ENCODE measurements at places on chromosomes 6 and 20.

GRCh38 chr20:40750541-40751035 lies 61.6 kb upstream of the MAFB start:
- DNase-seq = no peak

DNA sequence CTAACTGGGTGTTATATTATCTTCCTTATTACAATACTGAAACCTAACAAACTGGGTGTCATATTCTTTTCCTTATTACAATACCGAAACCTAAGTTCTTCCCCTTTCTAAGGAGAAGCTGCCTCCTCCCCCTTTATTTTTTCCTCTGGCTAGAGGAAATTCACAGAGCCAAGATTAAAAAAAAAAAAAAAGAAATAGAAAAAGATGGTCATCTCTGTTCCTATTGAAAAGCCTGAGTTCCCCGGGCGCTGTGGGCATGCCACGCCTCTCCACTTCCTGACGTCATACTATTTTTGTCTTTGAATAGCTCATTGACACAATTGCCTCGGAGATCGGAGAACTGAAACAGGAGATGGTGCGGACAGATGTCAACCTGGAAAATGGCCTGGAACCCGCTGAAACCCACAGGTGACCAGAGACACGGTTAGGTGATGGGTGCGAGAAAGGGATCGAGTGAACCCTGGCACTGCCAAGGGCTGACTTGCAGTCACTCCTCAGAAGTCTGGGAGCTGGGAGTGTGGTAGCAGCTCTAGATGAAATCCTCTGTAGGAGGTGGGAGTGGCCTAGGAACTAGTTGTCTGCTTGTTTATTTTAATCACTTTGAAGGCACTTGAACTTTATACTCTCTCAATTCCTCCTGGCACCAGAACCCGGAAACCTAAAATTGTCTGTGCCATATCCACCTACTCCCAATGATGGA lies 82.2 kb upstream of the NAA20 start:
- DNase-seq = peak; percentile 24

DNA sequence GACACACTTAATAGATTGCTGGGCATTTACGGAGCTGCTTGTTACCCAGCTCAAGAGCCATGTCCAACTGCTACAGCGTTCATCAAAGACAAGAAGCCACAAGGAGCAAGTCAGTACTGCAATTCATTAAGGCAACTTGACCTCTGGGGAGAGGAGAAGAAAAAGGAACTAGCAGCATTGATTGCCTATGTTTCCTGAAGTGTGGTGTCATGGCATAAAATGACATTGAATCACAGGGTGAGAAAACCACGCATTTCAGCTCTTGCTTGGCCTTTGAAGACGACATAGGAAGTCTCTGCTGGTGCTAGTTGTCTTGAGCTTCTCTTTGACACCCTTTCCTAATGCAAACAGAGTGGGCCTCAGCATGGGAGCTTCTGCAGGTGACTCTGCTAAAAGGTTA lies 139.1 kb downstream of the CDH26 start:
- peak; percentile 44 for DNase-seq

DNA sequence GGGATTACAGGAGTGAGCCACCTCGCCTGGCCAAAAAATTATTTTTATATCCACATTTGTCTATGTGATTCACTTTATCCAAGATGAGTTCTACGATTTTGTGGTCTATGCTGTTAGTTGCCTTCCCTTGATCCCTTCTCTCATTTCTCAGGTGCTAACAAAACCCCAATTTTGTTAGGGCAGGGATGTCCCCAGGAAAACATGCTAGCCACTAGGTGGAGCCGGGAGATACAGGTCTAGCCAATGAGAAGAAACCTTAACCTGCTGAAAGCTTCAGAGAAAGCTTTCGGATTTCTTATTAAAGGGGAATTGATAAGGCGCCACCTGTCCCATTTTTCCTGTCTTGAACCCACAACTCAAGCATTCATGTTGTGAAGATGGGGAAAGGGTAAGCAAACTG lies 167.4 kb upstream of the OLIG3 start:
- no peak for DNase-seq

DNA sequence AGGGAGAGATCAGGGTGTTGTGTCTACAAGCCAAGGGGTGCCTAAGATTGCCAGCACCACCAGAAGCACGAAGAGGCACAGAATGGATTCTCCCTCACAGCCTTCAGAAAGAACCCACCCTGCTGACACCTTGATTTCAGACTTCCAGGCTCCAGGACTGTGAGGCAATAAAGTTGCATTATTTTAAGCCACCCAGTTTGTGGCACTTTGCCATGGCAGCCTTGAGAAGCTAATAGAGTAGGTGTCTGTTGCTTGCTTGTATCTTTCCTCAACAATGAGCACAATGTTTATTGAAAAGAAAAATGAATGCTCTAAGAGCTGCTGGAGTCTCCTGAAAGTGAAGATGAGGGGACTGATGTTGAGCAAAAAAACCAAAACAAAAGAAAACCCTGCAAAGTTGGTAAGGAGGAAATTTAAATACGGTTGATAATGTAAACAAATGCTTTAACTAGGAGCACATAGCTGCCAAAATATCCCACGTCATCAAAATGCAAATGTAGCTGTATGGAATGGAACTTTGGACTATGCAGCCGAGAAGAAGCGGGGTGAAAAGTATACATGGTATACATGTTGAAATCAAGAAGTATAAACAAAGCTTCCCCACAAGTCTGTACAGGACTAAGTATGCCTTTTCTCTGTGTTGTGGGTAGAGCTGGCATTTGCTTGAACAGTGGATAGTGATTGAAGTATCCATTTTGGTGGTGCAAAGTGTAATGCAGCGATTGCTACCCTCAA lies 8.0 kb downstream of the IL20RA start:
- no peak for DNase-seq

DNA sequence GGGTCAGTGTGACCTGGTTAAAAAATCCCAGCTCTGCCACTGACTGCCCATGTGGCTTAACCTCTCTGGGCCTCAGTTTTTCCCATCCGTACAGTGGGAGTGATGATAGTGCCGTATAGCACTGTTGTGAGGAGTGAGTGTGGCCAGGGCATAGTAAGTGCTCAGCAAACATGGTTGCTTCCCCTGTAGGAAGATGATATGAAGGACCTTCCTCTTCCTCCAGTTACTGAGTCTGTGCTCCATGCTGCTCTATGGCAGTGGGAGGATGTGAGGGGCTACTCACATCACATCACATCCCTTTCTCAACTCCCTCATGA lies 13.1 kb downstream of the C6orf132 start:
- no peak for DNase-seq

DNA sequence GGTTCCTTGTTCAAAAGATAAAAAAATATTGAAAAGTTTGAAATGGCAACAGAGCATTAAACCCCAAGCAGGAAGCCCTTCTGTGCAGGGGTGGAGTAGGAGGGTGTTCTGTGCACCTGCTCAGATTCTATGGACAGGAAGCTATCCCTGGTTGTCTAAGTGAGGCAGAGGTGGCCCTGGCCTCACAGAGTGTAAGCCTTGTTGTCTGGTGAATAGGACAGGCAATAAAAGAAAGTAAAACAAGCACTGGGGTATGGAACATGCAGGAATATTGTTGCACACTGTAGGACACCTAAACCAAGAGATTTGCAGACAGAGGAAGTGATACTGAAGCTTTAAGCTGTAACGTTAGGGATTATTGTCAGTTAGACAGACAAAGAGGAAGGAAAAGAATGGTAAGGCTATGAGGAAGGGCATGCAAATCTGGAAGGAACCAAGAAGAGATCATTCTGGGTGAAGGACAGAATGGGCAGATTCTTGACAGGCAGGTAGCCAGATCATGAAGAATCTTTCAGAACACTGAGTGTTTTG lies 66.8 kb downstream of the TBC1D7 start:
- DNase-seq = peak; percentile 52

DNA sequence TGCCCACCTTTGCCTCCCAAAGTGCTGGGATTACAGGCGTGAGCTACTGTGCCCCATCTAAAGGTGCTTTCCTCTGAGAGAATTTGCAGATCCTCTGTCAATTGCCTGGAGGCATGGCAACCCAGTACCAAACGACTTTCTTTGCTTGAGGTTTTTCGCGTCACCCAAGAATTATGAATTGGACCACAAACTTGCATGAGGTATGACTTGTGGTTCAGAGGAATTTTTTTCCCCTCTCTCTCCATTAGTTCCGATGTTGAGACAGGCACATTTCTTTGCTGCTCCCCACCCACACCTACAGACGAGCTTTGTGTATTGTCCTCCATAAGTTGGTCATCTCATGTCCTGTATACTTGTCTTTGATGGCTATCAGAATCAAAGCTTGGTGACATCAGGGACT lies 11.8 kb upstream of the SCAF8 start:
- no peak for DNase-seq

- no peak for DNase-seq
Measured at GRCh38 chr6:53476964-53477363, 67.9 kb downstream of the GCLC start.

- no peak for DNase-seq
Measured at GRCh38 chr20:38228436-38228835, 32.1 kb downstream of the KIAA1755 start.

- DNase-seq = no peak
Measured at GRCh38 chr20:37777988-37778659, 84.3 kb downstream of the CTNNBL1 start.

DNA sequence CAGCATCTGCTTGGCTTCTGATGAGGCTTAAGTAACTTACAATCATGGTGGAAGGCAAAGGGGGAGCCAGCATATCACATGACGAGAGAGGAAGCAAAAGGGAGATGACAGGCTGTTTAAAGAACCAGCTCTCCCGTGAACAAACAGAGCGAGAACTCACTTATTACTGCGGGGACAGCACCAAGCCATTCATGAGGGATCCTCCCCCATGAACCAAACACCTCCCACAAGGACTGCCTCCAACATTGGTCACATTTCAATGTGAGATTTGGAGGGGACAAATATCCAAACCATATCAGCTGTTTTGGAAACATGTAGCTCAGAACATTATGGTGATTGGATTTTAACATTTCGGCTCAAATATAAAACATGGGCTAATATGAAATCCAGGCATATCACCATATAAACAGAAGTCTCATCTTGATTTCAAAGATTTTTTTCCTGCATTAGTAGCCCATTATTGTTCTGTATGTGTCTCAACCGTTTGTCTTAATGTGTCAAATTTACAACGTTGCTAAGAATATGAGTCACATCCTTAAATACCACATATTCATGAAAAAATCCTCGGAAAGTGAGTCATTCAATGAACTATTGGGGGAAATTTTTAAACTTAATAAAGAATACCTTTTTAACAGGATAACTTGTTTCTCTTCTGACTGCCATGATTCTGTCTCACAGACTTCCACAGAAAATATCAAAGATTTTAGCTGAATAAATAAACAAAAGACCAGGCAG lies 894.3 kb downstream of the TFAP2A start:
- DNase-seq = no peak

- no peak for DNase-seq
Measured at GRCh38 chr20:9417665-9418064, 96.7 kb upstream of the LAMP5 start.

- peak; percentile 7 for DNase-seq
Measured at GRCh38 chr6:149840345-149841075, 23.6 kb downstream of the LRP11 start.

- no peak for DNase-seq
Measured at GRCh38 chr6:31741815-31742214, 2.0 kb downstream of the MSH5 start.

DNA sequence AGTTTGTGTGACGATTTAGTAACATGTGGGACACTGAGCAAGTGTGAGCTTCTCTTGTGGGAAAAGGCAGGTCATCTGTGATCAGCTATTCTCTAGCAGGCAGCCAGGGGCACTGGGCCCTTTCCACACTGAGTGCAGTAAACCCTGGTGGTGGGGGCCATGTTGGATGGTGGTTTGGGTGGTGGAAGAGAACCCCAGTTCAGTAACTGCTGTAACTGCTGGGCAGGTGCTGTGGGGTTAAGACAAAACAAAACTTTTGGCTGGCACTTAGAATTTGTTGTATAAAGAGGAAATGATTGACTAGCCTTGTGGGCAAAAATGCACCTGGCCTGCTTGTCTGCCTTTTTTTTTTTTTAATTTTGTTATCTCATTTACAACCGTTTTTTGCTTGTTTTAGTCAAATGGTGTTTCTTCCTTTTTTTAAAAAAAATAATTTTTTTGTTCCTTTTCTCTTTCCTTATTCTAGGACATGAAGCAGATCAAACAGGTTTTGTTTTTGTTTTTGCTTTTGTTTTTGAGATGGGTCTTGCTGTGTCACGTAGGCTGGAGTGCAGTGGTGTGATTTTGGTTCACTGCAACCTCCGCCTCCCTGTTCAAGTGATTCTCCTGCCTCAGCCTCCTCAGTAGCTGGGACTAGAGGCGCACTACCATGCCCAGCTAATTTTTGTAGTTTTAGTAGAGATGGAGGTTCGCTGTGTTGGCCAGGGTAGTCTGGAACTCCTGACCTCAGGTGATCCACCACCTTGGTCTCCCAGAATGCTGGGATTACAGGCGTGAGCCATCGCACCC lies 59.8 kb downstream of the IGF2R start:
- DNase-seq = no peak

DNA sequence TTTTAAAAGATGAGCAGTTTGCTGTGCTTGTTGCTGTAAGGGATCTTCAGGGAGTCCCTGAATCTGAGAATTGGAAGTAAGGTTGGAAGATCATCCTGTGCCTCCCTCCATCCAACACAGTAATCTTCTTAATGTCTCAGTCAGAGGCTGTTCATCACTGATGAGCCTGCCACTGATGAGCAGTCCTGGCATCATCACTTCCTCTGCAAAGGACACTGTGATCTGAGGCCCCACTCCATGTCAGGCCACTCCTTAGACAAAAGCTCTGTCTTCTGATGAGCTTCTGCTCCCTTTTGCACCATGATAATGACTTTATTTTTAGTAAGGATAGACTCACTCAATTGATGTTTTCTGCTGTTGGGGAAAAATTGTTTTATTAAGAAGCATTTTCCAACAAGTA lies 121.0 kb downstream of the UST start:
- DNase-seq = no peak

GRCh38 chr6:36350681-36351571 lies 14.2 kb upstream of the BNIP5 start:
- peak; percentile 23 for DNase-seq

GRCh38 chr6:747028-747427 lies 54.1 kb upstream of the EXOC2 start:
- DNase-seq = no peak

DNA sequence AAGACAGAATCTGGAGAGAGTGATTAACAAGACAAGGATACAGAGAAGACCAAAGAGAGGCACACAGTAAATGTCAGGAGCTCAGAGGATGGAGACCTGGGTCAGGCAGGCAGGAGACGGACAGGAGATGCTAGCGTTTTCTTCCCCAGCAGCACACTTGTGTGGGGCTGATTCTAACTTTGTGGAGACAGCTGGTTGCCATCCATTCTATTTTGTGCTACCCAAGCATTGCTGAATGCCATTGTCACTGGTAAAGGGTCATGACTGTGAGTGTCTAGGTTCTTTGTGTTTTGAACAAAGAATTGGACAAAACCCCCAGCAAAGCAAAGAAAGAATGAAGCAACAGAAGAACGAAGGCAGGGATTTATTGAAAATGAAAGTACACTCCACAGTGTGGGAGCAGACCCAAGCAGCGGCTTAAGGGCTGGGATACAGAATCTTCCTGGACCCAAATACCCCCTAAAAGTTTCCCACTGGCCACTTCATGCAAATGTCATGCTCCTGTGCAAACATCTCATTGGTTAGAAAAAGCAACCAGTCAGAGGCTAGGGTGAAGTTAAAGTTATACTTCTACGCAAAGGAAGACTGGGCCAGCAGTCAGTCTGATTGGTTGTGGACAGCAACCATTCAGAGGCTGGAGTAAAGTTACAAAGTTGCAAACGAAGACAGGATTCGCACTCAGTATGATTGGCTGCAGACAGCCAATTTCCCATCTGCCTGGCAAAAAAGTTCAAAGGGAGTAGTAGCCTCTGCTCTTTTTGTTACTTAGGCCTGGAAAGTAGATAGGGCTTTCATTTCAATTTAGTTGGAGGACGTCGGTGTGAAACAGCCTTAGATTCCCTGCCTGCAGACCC lies 17.5 kb downstream of the PTK7 start:
- DNase-seq = no peak

Measured in GDM1 (cell line).